ENCODE measurements at places on chromosomes 7 and 10.

DNA sequence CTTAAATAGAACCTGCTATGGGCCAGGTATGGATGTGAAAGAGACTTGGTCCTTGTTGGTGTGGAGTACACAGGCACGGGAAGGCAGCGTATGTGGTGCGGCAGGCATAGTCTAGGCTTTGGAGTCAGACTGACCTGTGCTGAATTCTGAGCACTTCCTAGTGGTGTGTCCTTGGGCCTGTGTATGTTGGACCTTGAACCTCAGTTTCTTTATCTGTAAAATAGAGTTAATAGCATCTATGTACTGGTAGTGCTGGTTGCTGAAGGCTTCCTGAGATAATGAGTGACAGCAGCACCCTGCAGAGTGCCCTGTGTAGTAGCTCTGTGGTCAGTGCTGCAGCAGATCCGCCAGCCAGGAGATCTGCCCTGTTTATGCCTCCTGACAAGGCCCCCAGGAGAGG is 5.3 kb upstream of the SFRP5 start:
- peaks cover 16% of the 10 kb centered on the region for H3K4me1 ChIP-seq
- H3K27ac ChIP-seq: no peak overlapping the region
- no peak for DNase-seq
- H3K27me3 ChIP-seq: peaks cover 8% of the 10 kb centered on the region

DNA sequence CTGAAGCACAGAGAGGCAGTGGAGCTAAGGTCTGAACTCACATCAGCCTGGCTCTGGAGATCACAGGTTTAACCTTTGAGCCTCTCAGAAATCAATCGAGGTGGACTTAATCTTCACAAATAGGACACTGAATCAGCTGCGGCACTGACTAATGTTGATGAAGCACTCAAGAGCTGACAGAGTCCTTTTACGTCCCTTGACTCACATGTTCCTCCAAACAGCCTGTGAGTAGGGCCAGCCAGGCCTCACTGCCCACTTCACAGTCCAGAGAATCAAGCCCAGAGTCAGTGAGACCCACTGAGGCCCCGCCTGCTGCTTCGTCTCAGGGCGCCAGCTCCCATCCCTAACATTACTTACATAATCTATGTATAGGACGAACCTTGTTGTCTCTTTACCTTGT is 63.1 kb downstream of the TNS3 start:
- no peak overlapping the region for H3K4me3 ChIP-seq
- peaks cover 7% of the 10 kb centered on the region for H3K27me3 ChIP-seq
- no peaks in the 10 kb centered on the region for H3K4me1 ChIP-seq
- DNase-seq: no peak
- H3K36me3 ChIP-seq: no peaks in the 10 kb centered on the region

- H3K27ac ChIP-seq: no peak overlapping the region
- DNase-seq: no peak
- H3K36me3 ChIP-seq: no peaks in the 10 kb centered on the region
- no peaks in the 10 kb centered on the region for H3K27me3 ChIP-seq
Measured at GRCh38 chr7:83347945-83348444, 185.3 kb upstream of the PCLO start.

GRCh38 chr10:87973635-87974034 is 110.2 kb downstream of the PTEN start:
- H3K27ac ChIP-seq: no peak overlapping the region
- H3K4me3 ChIP-seq: no peak overlapping the region
- H3K4me1 ChIP-seq: peaks cover 14% of the 10 kb centered on the region
- no peaks in the 10 kb centered on the region for H3K27me3 ChIP-seq
- no peaks in the 10 kb centered on the region for H3K36me3 ChIP-seq
- DNase-seq: no peak

DNA sequence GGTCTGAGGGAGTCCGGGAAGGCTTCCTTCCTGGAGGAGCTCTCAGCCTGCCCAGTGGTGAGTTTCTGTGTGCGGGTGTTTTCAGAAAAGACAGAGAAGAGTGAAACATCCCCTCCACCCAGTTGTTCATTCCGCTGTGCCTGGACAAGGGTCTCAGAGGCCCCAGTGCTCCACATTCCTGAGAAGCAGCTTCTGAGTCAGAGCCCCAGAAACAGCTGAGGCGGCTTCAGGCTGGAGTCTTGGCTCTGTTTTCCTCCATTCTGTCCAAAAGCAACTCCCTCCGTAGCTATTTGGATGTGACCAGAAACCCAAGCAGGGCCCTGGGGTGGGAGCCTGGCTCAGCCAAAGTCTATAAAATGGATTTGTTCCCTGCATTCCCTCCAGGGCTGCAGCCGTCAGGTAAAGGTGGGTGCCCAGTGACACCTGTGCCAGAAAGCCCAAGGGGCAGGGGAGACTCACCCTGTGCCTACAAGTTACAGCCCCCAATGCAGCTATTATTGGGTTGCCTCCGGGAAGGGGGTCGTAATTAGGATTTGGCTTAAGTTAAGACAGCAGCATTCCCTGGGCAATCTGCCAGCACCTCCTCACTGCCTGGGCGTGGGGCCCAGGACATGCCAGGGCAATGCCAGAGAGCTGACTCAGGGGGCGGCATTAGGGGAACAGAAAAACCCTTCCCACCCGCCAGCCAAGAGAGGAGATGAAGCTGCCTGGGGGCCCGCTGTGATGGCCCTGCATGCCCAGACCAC is 13.1 kb upstream of the CAMK2G start:
- no peaks in the 10 kb centered on the region for H3K27me3 ChIP-seq
- DNase-seq: no peak
- no peak overlapping the region for H3K27ac ChIP-seq
- no peak overlapping the region for H3K4me3 ChIP-seq
- peaks cover 9% of the 10 kb centered on the region for H3K4me1 ChIP-seq

GRCh38 chr10:126205486-126206205 is 182.6 kb downstream of the ADAM12 start:
- DNase-seq: no peak
- no peak overlapping the region for H3K4me3 ChIP-seq
- H3K36me3 ChIP-seq: no peaks in the 10 kb centered on the region
- no peak overlapping the region for H3K27ac ChIP-seq

DNA sequence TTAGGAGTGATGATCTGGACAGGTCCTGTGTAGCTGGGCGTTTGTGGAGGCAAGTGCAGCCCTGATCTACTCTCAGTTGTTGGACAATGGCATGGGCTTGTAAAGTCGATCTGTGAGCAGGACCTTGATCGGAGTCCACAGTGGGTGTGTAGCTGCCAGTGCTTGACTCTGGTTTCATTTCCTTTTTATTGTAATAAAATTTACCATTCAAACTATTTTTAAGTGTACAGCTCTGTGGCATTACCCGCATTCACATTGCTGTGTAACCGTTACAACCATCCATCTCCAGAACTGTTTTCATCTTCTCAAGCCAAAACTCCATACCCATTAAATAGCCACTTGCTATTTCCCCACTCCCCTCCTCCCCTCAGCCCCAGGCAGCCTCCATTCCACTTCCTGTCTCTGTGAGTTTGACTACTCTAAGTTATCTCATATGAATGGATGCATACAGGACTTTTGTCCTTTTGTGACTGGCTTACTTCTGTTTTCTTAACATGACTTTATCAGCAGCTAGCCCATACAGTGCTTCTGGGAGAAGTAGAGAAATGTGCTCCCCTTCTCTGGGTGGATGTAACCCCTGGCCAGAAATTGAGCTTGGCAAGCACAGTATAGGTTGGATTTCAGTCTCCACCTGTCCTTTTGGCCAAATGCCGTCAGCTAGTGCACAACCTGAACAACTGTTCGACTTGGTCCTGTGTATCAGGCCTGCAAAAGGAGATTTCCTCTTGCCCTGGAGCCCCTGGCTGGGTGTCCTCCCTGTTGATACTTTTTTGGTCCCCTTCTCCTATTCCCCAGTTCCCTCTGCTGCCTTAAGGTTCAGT is 180.0 kb downstream of the LRMDA start:
- no peak overlapping the region for H3K4me3 ChIP-seq
- no peaks in the 10 kb centered on the region for H3K36me3 ChIP-seq
- H3K4me1 ChIP-seq: no peaks in the 10 kb centered on the region

DNA sequence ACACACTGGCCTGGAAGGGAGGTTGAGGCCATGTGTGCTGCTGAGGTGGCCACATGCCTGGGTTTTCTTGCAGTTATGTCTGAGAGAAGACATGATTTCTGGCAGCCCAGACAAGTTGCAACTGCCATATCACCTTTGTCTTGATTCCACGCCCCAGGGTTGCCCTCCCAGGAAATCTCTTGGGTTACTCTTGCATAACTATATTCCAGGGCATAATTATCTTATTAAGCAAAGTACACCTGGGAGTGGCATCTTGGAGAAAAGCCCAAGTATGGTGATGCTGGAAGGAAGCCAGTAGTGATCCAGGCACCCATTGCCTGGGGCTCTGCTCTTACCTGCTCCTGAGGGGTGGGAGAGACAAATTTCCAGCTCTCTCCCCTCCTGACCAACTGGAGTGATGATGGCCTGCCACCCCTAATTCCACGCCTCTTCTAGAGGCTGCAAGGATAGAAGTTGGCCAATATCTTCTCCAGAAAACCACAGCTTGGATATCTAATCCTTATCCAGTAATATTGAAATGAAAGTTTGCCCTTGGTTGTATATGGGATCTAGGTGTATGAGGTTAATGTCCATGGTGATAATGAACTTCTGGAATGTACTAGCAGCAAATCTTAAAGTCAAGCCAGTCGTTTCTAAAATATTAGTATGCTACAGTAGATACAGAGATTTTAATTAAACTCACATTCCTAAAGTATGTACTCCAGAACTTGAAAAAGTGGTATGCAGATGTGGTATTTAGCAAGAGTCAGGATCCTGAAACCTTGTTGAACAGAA is 5.0 kb downstream of the AKR1B10 start:
- no peak for DNase-seq
- H3K4me3 ChIP-seq: no peak overlapping the region
- no peaks in the 10 kb centered on the region for H3K4me1 ChIP-seq
- H3K27ac ChIP-seq: no peak overlapping the region
- no peaks in the 10 kb centered on the region for H3K36me3 ChIP-seq

- no peak for DNase-seq
- H3K27me3 ChIP-seq: no peaks in the 10 kb centered on the region
- H3K4me3 ChIP-seq: no peak overlapping the region
- H3K27ac ChIP-seq: no peak overlapping the region
Measured at GRCh38 chr7:135217645-135218509, 6.6 kb upstream of the WDR91 start.

DNA sequence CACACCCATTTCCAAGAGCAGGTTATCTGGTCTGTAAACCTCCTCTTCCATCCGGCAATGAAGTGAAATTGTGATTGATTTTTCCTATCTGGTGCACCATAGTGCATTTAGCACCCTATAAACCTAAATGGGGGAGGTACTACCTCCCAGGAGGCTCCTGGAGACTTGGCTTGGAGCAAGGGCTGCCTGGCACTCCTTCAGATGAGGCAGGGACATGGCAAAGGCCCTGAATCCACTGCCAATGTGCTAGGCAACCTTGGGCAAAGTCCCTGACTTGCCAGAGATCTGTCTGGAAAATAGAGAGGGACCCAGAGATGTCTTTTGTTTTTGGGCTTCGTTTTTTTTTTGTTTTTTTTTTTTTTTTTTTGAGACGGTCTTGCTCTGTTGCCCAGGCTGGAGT is 6.7 kb upstream of the GRID1 start:
- no peaks in the 10 kb centered on the region for H3K36me3 ChIP-seq
- DNase-seq: no peak
- H3K4me3 ChIP-seq: no peak overlapping the region
- H3K27me3 ChIP-seq: peaks cover 31% of the 10 kb centered on the region
- H3K27ac ChIP-seq: no peak overlapping the region

- H3K4me3 ChIP-seq: no peak overlapping the region
- H3K27me3 ChIP-seq: peaks cover 3% of the 10 kb centered on the region
- H3K4me1 ChIP-seq: no peaks in the 10 kb centered on the region
- H3K27ac ChIP-seq: no peak overlapping the region
Measured at GRCh38 chr10:120473593-120473992, 16.6 kb downstream of the PLPP4 start.

GRCh38 chr10:47370878-47371277 is 13.2 kb downstream of the ZNF488 start:
- H3K4me3 ChIP-seq: no peak overlapping the region
- DNase-seq: no peak
- H3K27ac ChIP-seq: no peak overlapping the region
- H3K36me3 ChIP-seq: no peaks in the 10 kb centered on the region
- H3K4me1 ChIP-seq: no peaks in the 10 kb centered on the region

DNA sequence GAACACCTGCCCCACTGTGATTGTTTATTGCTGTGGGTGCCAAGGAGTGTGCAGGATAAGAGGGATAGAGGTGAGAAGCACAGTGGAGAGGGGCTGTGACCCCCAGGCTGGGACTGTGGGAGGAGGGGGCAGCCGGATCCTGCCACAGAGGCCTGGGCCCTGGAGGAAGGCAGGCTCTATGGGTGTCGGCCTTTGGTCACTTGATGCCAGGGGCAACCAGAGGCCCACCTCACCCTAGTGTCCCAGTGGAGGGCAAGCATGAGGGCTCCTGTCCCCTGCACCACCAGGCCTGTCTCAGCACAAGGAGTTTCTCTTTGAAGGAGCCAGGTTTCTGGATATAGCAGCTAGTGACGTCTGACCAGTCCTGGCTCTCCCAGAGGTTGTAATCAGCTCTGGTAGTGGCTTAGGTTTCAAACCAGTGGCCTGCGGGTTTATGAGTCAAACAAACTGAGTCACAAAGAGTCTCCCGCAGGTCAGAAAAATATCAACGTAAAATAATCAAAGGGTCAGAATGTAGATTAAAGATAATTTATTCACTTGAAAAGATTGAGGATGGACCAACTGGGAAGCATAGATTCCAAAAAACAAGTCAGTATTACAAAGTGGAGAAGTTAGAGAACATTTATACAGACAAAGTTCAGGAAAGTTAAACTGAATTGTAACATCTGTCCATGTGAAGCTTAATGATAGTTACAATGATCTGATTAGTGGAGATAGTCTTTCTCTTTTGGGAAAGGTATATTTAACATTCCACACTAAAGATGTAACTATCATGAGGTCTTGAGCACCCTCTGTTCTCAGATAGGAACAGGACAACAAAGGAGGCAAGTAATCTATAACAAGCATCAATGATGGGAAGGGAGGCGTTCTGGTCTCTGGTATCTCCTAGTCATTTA is 37.2 kb upstream of the ZNF488 start:
- H3K4me1 ChIP-seq: no peaks in the 10 kb centered on the region
- H3K36me3 ChIP-seq: no peaks in the 10 kb centered on the region
- DNase-seq: no peak
- no peak overlapping the region for H3K4me3 ChIP-seq
- H3K27ac ChIP-seq: no peak overlapping the region

DNA sequence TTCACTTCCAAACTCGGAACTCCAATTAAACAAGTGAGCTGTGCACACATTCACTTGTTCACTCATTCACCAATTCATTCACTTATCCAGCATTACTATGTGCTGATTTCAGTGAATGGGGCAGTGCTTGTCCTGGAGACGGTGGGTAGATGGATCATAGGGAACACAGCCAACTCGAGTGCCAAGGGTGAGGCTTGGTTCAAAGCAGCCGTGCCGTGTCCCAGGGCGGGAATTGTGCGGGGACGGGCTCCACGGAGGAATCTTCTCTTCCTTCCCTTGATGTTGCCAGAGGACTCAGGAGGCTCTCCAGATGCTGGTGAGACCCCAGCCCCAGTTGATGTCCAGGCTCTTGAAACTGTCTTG is 2.9 kb downstream of the SH2D4B start:
- peaks cover 10% of the 10 kb centered on the region for H3K4me1 ChIP-seq
- H3K36me3 ChIP-seq: no peaks in the 10 kb centered on the region
- no peak overlapping the region for H3K4me3 ChIP-seq
- H3K27ac ChIP-seq: no peak overlapping the region
- DNase-seq: no peak
